Glutamatergic neuron (in vitro differentiated cells): ENCODE measurements at places on chromosomes 3 and 15.

GRCh38 chr15:48806151-48806550, 4.7 kb downstream of the CEP152 start:
- peak; percentile 24 for DNase-seq

GRCh38 chr3:60086811-60087210, 1037.0 kb upstream of the CFAP20DC start:
- no peak for DNase-seq

DNA sequence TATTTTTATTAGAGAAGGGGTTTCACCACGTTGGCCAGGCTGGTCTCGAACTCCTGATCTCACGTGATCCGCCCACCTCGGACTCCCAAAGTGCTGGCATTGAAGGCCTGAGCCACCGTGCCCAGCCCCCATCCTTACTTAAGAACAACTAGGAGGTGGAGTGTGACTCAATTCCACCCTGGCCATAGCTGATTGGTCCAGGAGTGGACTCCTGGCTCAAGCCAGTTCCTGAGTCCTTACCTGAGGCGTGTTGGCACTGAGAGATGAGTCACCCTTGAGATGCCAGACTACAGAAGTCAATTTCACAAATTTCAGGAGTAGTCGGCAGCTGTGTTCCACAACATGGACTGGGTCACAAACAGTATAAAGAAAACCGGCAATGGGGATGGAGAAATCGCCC, 124.2 kb downstream of the SHQ1 start:
- DNase-seq = no peak

DNA sequence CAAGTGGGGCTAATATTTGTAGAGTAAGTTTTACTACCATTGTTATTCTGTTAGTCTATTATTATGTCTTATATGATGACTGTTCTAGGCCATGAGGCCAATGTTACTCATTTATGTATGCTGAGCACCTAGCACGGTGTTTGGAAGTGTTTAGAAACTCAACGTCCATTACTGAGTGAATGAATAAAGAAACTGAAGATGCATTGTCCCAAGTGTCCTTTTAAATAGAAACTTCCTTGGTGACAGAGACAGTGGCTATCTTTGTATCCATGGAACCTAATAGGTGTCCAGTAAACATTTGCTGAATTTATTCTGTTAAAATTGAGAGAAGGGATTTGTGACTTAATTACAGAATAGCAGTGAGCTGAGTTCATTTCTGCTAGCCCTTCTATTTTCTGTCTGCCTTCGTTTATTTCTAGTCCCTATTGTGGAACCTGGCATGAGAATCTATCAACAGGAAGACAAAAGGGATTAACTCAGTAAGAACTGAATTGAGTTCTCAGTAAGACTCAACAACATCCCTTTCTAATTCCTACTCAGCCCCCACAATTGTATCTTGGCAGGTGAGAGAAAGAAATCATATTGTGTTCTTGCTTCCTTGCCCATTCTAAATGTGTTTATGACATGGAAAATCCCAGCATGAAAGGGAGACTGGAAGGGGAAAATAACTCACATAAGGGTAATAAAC, 246.6 kb upstream of the LRRC3B start:
- DNase-seq = no peak

DNA sequence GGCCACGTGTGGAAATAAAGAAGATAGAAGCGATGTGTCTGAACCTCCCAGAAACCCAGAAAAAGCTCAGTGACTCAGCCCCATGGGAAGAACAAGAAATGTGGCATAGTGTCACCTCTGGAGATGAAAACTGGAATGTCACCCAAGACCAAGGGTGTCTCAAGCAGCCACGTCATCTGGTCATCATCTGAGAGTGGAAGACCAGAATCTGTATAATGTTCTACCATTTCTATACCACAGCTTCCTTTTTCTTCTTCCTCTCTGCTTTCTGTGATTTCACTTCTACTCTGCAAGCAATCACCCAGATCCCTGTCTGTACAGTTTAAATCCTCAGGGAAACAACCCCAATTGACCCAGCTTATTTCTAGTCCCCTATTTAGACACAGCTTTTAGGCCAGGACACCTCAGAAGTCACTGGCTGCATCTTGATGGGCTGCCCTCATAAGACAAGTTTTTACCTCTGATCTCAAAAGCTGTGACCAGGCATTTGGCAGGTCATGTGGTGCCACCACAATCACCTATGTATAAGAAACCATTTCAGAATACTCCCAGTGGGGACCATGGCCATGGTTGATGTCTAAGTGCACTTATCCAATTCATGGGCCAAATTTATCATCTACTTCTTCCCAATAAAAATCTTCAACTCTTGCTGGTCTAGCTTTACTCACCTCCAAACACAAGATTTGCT, 278.5 kb upstream of the UMPS start:
- no peak for DNase-seq

- no peak for DNase-seq
Observed at GRCh38 chr3:20539666-20540065, 353.7 kb upstream of the SGO1 start.

DNA sequence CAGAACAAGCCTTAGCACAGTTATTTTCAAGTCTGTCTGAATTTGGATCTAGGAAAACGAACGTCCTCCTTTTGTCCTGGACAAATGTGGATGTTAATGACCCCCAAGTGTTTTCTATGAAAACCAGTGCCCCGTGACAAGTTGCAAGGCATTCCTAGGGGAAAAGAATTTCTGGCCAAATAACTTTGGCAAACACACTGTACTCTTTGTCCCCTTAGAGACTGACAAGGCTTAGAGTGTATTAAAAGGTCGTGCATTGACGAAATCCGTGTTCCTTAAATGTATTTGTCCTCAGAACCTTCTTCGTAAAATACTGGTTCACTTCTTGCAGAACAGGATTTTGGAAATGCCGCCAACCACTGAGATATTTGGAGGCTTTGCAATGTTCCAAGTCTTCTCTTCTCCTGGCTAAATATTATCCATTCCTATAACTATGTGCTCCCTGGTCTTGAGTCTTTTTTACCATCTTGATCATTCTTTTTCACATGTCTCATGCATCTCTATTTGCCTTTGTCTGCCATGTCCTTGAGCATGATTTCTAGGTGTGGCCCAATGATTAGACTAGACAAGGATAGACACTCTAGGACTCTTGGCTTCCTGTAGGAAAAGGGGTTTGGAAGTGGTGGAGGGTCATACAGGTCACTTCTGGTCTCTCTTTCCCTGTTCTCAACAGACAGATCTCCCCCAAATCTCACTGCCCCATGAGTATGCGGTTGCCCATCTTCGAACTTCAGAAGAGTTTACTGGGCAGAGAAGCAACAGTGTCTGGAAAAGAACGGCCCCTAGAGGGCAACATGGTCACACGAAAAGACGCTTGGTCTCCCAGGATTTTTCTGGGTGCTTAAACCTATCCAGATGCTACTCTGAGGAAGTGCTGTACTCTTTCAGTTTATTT, 117.5 kb downstream of the EDEM1 start:
- peak; percentile 46 for DNase-seq

- no peak for DNase-seq
Observed at GRCh38 chr3:90076136-90076535, 968.7 kb downstream of the EPHA3 start.

DNA sequence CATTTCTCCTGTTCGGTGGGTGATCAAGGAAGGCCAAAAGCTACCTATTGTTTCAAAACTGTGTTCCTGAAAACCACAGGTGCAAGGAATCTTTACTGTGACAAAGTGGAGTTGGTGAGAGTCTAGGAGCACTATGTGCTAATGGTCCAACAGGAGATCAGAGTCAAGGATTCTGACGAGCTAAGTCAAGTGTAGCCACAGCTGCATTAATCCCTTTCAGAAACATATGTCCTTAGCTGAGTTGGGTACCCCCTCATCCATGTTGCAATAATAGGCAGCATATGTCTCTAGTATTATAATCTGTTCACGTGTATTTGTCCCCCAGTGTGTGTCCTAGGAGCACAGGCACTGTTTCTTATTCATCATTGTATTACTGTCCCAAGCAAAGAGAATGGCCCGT, 1.7 kb downstream of the VPS39 start:
- DNase-seq = no peak

DNA sequence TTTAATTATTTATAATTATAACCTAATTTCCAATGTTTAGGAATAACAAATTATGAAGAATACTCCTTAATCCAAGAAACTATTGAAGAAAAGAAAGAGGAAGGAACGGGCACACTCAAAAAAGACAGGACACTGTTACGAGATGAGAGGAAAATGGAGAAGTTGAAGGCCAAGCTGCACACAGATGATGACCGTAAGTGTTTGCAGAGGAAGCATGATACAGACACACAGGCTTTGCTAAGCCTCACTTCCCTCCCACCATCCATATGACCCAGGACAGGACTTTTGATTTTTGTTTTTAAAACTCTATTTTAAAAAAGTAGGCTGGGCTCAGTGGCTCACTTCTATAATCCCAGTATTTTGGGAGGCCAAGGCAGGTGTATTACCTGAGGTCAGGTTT, 389.4 kb upstream of the TPM1 start:
- no peak for DNase-seq

GRCh38 chr15:80474224-80475215, 70.3 kb downstream of the ARNT2 start:
- DNase-seq = no peak

DNA sequence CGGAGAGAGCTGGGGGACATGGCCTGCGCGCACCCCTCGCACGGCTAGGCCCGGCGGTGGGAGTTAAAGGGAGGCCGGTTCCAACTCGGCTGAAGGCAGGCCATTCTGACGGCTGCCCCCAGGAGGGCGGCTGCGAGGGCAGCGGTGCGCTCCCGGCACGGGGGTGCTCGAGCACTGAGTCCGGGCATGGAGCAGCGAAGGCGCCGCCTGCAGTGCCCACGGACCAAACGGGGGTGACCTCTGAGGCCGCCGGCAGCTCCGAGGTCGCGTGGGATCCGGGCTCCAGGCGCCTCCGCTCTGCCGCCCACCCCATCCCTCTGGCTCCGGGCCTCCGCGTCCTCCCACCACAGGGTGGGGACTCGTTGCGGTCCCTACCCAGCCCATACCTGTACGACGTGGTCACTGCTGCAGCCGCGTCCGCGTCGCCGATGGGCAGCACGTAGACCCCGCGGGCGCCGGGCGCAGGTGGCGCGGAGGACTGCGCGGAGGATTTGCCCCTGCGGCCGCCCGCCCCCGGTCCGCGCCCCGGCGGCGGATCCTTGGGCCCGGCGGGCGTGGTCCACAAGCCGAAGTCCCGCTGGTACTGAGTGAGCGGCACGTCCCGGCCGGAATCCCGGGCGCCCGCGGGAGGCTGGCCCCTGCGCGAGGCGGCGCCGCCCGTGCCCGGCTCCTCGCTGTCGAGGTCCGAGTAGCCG, 469 bp downstream of the MAP6D1 start:
- peak; percentile 53 for DNase-seq

DNA sequence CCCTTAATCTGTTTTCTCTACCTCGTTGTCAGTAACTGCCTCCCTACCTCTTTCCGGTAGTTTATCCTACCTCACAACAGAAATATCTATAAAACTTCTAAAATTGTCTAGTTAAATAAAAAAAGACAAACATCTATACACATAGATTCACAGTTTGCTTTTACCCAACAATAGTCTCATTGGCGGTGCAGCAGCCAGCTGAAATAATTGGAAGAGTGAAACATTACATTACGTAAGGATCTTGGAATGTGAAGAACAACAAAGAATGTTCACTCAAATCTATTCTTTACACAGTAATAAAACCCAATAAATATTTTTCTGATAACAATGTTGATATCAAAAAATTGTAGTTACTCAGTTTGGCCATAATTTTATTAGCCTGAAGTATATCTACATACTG, 115.5 kb upstream of the ARPP21 start:
- DNase-seq = no peak

DNA sequence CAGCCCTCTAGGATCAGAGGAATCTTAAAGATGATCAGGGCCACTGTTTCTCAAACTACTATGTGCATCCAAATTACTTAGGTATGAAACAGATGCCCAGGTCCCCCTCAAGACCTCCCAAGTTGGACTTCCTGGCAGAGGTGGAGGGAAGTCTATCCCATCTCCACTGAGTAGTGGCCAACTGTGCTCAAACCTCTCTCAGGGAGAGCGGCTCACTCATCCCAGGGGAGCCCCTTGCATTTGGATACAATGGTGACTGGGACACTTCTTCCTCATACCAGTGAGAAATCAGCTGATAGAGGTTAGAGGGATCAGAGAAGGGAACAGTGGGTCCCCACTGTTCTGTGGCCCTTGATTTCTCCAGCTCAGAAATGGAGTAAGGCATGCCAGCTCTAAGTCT, 8.7 kb upstream of the WNT7A start:
- DNase-seq = no peak

DNA sequence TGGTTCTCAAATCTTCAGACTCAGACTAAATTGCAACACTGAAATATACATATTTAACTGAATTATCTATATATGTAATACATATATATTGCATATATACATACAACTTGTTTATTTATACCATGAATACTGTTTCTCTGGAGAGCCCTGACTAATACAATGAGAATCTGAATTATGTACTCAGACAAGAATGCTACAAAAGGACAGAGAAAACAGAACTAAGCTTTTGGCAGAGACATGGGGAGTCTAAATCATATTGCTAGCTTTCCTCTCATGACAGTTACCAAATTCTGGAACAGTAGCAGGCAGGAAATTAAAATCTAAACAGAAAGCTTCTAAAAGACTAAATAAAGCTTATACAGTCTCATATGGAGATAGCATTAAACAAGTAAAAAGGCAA, 142.4 kb upstream of the KCNMB2 start:
- DNase-seq = no peak

DNA sequence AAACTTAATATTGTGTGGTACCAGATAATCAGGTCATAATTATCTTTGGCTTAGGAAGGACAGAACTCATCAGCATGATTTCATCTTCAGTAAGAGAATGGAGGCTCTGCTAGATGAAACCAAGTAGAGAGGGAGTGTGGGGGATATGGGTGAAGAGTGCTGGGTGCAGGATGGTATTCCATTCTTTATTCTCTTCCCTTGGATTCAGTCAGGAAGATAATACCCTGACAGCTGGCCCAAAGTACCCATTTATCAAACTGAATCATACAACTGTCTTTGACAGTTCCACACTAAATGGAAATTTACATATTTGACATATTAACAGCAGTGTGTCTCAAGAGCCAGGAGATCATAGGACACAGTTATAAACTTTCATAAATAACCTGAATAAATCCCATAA, 44.7 kb downstream of the GOLIM4 start:
- no peak for DNase-seq

DNA sequence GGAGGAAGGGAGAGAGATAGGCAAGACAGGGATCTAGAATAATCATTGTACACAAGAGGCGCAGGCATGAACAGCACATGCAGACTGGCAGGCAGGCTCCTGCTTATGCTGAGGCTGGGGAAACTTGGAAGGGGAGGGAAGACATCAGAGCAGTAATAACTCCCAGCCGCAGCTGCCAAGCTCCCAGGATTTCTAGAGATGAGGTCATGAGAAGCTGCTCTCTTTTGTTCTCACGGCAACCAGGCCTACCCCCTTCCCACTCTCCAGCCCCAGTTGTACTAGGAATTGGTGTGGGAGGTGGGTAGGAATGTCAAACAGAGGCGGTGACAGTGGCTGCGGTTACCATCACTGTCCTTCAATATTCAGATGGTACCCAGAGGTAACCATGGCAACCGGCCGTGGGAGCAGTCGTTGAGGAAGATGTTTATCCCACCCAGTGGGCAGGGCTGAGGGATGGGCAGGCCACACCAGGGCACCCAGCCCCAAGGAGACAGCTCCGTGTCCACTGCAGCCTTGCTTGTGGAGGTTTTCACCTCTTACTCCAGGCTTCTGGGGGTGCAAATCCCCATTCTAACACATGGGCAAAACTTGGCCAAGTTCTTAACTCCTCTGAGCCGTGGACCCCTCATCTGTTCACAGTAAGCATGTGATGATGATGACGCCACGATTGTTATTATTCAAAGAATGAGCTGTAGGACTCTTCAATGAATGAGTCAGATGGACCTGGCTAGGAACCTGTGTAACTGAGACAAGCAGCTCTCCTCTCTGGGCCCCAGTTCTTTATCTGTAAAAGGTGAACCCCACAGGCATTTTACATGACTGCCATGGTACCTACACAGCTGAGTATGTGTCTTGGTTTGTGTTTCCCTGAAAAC, 360.8 kb upstream of the PROK2 start:
- DNase-seq = peak; percentile 46
